ENCODE measurements at places on chromosomes 6 and 20. TPM values are rescaled to one million over a fixed set of nuclear protein-coding genes. Genes with fewer than 3 reads are reported as not detected.

CTCFL gene
- under 0.01 TPM for total RNA-seq

ALDH8A1 gene
- 0.11 TPM for total RNA-seq

CTSZ gene
- total RNA-seq: 65.6 TPM

PTPRA gene
- total RNA-seq: 35.5 TPM

TOMM6 gene
- total RNA-seq: 120 TPM

REM1 gene
- total RNA-seq: not detected

ELOVL2 gene
- total RNA-seq: not detected

SPATA25 gene
- total RNA-seq: 0.98 TPM

All from placental epithelial cell (primary cell).